ENCODE measurements at places on chromosomes 1 and 21.
A peak's percentile ranks its signal among the peaks of the same experiment; 100 is the strongest.

GRCh38 chr1:244276646-244277045 is 175.1 kb downstream of the ADSS2 start:
- DNase-seq: no peak

GRCh38 chr1:213448776-213449175 is 397.7 kb downstream of the RPS6KC1 start:
- no peak for DNase-seq

GRCh38 chr1:70204600-70204999 is 779 bp downstream of the LRRC40 start:
- DNase-seq: no peak

DNA sequence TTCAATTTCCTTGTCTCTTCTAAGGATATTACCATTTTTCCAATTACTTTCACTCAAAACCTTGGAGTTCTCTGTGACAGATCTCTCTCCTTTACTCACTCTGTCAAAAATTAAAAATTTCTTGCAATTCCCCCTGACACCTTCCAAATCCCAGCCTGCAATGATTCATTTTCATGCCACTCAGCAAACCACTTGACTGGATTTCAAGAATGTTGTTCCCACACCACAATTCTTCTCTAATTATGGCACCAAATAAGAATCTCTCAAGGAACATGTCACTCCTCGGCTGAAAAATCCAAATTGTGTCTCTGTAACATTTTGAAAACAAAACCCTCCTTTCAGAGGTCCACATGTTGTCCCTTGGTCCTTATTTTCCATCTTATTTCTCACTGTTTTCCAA is 438.9 kb upstream of the ZP4 start:
- no peak for DNase-seq

- no peak for DNase-seq
These were observed 16.3 kb downstream of the MAP3K7CL start for GRCh38 chr21:29146726-29147125.

DNA sequence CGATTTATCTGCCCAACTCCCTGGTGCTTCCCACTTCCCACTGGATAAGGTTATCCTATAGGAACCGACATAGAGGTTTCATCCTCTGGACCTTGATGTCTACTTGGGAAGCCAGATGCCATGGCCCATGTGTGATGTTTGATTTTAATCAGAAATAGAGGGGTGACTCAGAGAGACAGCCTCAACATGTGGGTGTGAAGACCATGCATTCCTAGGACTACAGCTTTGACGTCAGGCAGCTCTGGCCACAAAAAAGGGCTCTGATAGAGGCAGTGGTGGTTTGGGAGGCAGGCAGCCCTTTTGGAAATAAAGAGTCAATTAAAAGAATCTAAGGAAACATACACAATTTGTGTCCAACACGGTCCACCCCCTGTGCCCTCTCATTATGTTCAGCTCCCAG is 5.2 kb upstream of the SH2D2A start:
- DNase-seq: no peak

DNA sequence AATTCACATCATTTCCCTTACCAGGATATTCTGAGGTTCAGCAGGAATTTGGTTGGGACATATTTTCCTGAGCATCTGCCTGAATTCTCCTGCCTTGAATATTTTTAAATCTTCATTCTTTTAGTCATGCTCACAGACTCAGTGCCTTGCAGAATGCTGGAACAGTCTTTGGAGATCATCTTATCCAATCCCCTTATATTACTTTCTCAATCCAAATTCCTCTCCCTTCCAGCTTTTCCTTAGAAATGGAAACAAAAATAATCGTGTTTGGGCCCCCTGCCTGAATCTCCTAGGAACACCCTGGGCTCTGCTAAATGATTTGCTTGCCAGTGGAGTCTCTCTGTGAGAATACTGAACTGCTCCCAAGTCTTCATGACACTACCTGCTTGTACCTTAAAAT is 38.4 kb downstream of the LHX8 start:
- DNase-seq: no peak

GRCh38 chr1:87642581-87643221 is 314.0 kb downstream of the LMO4 start:
- no peak for DNase-seq

DNA sequence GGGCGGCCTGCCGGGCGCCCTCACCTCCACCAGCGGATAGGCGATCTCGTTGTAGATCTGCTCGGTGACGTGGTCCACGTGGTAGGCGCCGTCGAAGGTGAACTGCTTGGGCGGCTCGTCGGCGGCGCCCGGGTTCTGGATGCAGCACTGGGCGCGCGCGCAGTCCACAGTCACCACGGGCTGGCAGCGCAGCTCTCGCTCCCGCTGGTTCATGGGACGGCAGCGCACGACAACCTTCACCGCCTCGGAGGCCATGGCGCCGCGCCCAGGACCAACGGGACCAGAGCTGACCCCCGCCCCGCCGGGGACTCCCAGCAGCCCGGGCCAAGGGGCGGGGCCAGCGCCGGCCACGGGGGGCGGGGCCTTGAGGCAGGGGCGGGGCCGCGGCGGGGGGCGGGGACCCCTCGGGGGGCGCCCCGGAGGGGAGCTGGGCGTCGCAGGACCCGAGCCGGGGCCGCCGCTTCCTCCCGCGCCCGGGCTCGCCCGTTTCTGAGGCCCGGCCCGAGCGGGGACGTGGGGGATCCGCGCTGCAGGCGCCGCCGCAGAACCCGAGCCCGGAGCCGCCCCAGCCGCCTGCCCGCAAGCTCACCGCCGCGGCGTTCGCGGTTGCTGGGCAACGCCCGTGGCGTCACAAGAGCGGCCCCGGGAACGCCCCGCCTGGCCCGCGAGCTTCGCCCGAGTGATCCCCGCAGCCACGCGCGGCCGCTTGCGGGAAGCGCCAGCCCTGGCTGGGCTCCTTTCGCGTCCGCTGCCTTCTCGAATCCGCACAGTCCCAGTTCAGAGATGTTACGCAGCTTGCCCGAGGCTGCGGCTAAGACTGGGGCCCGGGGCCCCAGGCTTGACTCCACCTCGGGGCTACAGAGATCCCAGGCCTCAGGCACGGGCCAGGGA is at the start of gene KIF17:
KIF17 (minus strand) TSS at position 556 of the 891 bp plus-strand sequence; CDS start at position 255, 301 bp downstream.
- DNase-seq: peak; percentile 61

- DNase-seq: peak; percentile 61
These were observed 49.4 kb upstream of the PARP1 start for GRCh38 chr1:226457307-226457712.

GRCh38 chr1:100344774-100345173 is 7.5 kb upstream of the CDC14A start:
- DNase-seq: no peak

DNA sequence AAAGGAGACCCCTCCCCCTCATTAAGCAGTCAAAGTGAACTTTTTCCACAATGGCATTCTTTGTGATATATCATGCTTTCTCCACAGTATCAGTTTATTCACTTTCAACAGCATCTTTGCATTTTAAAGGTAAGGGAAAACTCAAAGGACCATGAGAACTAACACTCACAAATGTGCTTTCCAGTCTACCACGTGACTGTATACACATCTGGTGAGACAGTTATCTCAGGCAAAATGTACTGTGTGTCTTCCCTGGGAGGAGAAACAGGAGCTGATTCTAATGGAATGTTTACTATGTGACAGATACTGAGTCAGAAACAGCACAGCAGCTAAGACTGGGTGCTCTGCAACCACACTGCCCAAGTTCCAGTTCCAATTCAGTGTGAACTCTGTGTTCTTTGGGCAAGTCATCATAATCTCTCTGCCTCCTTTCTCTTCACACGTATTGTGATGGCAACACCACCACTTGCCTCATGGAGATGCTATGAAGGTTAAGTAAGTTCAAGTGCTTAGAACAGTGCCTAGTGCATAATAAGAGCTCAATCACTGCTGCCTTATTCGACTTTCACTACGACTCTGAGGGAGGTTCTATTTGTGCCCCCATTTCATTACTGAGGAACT is 79.0 kb downstream of the SLC45A1 start:
- DNase-seq: no peak

DNA sequence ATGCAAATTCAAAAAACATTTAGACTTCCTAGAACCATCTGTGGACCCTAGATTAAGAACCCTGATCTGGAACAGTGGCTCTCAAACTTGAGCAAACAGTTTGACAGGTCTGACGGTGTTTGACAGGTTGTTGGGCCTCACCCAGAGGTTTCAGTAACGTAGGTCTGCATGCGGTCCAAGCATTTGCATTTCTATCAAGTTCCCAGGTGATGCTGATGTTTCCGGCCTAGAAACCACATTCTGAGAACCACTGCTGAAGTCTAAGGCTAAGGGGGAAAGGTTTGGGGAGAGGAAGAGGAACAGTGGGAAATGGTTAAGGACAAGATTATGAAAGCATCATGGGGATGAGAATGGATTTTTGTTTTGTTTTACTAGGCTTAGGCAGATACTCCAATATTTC is 48.6 kb downstream of the MDM4 start:
- DNase-seq: peak; percentile 56

DNA sequence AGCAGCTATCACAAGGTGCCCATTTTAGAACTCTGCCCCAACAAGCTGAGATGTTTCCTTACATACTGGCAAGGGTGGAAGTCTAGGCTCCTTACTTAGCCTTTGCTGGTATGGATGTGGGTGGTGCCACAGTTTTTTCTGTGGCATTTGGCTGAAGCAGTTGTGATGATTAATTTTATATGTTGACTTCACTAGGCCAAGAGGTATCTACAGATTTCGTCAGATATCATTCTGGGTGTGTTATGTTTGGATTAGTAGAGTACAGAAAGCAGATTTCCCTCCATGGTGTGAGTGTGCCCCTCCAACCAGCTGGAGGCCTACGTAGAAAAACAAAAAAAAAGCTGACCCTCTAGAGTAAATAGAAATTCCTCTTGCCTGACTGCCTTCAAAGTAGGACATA is 317.0 kb downstream of the BARHL2 start:
- no peak for DNase-seq

DNA sequence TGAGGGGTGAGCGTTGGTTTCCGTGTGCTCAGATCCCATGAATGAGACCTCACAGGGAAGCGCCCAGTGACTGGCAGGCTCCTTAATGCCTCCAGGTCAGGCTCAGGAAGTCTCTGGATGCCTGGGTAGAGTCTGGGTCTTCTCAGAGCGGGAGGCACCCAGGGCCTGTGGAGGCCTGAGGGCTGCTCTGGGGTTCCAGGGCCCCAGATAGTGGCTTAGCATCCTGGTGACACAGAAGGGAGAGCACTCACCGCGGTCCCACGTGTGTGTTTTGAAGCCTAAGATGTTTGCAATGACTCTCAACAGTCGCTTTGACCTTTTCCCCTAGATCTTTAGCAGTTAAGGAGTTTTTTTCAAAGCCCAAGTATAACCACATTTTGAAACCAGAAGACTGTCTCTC is 25.0 kb downstream of the PRMT2 start:
- DNase-seq: peak; percentile 38

DNA sequence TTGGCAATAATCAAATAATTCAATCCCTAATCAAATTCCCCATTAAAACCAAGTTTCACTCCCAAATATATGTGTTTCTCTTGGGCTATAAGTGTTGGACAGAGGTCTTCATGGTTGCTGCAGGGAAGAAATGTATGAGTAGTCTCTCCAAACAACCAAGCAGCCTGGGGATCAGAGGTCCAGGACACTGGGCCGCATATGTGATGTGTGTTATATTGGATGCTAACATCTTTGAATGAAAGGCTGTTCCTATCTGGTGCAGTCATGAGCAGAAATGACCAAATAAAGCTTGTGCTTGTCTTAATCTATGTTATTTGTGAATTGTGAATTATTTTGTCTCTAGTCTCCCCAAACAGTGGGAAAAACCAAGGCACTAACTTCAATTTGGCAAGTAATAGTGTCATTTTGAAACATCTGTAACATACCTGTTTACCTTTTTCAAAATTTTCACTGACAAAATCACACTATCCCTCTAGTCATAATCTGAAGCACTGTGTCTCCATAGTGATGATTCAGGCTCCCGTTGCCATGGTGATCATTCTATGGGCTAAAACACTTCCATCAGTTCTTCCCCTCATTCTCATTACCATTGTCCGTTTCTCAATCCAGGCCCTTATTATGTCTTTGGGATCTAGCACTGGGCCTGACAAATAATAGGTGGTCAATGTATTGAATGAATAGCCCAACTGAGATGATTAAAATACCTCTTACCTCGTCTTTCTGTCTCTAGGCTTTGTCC is 12.5 kb upstream of the TADA1 start:
- DNase-seq: no peak

GRCh38 chr1:43529206-43529731 is 1.4 kb upstream of the PTPRF start:
- DNase-seq: peak; percentile 85

DNA sequence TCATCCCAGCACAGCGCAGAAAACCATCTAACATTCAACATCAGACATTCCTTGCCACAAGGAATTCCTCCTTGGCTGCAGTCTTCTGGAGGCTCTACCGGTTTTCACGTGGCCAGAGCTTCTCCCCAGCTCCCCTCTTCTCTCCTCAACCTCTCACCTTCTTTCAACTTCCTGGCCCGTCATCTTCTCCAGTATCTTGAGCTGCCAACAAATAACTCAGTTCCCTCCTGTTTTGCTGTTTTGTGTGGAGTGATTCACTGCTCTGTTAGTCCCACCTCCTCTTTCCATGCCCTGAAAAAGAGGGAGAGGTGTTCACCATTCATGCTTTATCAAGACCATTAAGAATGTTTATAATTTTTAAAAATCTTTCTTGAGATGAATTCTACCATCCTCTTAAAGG is 32.6 kb downstream of the PIGM start:
- DNase-seq: peak; percentile 14

DNA sequence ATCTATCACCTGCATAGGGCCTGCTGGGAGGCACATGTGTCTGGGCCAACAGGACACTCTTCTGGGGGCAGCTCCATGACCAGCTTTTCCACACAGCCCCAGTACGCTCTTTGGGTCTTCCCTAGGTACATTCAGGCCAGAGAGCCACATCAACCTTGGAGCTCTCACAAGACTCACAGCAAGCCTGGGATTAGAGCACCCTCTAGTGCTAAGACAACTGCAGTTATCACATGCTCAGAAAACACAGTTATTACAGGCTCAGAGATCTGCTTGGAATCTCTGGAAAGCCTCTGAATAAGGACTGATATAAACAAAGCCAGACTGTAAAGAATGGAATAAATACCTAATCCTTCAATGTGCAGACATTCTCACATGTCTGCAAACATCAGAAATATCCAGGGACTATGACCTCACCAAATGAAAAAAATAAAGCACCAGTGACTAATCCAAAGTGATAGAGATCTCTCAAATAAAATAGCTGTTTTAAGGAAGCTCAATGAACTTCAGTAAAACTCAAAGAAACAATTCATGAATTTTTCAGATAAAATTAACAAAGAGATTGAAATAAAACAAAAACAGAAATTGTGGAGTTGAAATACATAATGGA is 563.9 kb upstream of the NR5A2 start:
- peak; percentile 46 for DNase-seq

GRCh38 chr1:230029244-230029941 is 37.6 kb upstream of the GALNT2 start:
- DNase-seq: no peak

GRCh38 chr1:24966121-24966723 is 36.1 kb upstream of the RUNX3 start:
- peak; percentile 45 for DNase-seq

- DNase-seq: no peak
These were observed 497.4 kb downstream of the SETD4 start for GRCh38 chr21:35562876-35563275.

- no peak for DNase-seq
These were observed 8.4 kb downstream of the QSOX1 start for GRCh38 chr1:180163041-180163440.

All from activated CD8-positive, alpha-beta T cell treated with anti-CD3 and anti-CD28 coated beads, Interleukin-2, amount 10 ng/mL, durations not matched to agents 7 days and 5 days (primary cell).